Hematopoietic multipotent progenitor cell (in vitro differentiated cells): ENCODE measurements at places on chromosomes 2 and 18.

- no peak for DNase-seq
Observed at GRCh38 chr18:79478484-79479115, 82.9 kb downstream of the NFATC1 start.

DNA sequence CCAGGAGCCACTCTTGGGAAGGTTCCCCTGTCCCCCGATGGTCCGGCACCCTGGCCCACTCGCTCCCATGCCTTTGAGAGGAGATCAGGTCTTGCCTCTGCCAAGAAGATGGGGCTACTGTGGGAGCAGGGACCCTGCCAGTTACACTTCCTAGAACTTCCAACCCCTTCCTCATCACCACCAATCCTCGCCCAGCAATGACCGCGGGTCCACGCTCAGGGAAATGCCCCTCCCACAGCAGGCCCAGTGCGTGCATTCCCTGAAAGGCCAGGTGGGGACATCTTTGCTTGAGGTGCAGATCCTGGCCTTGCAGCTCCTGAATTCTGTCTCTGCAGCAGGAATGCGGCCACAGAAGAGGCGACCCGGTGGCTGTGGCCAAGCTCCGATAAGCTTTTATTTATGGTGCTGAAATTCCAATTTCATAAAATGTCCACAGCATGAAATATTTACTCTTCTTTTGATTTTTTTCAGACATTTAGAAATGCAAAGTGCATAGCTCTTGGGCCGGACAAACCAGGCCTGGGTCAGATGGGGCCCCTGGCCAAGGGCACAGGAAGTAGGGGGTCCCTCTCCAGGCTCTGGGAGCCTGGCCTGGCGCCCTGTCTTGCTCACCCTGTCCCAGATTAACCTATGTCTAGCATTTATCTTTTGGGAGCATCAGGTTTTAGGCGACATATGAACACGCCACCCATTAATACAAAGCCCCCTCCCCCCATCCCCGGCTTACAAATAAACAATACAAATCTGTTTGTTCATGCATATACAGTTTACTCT, 29.8 kb downstream of the PXDN start:
- DNase-seq: no peak

- no peak for DNase-seq
Observed at GRCh38 chr2:124919296-124919695, 894.2 kb downstream of the CNTNAP5 start.

DNA sequence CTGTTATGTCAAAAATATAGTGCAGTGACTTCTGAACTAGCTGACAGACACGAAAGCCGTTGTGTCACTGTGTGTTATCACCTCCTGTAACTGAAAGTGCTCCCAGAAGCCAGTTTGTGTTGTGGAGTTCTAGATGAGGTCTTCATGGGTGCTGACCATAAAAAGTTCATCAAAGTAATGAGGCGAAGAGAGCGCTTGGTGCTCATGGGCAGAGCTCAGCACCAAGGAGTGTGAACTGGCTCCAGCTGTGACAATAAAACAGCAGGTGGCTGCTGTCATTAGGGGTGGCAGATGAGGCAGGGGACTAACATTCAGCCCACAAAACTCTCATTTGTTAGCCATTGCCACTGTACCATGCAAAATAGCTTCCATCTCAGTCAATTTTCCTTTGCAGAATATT, 151.1 kb downstream of the ZNF407 start:
- DNase-seq: no peak

DNA sequence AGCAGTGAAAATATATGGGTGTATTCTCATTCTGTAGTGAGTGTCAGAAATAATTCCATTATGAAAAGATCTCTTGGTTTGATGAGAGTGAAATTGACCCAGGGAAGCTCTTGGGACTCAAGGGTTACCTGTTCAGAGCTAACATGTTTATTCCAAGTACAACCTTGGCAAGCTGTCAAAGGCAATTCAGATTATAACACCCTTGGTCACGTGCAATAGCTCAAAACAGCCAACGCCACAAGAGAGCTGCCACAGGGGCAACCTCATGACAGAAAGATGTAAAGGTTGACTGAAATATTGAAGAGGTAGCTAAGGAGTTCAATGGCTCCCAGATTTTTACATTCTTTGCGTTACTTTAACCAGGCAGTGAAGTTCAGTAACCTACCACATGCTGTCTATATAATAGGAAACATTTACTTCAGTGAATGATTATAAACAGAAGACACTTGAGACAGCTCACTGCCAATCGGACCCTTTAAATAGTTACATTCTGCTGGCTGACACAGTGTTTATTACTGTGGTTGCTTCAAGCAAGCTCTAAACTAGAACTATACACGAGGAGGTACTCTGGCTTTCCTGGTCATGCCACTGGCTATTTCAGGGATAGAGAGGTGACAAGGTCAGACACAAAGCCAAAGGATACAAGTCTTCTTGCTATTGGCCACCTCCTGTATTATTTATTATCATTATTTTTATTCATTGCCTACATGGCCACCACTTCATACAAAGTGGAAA, 187.3 kb downstream of the PID1 start:
- no peak for DNase-seq

DNA sequence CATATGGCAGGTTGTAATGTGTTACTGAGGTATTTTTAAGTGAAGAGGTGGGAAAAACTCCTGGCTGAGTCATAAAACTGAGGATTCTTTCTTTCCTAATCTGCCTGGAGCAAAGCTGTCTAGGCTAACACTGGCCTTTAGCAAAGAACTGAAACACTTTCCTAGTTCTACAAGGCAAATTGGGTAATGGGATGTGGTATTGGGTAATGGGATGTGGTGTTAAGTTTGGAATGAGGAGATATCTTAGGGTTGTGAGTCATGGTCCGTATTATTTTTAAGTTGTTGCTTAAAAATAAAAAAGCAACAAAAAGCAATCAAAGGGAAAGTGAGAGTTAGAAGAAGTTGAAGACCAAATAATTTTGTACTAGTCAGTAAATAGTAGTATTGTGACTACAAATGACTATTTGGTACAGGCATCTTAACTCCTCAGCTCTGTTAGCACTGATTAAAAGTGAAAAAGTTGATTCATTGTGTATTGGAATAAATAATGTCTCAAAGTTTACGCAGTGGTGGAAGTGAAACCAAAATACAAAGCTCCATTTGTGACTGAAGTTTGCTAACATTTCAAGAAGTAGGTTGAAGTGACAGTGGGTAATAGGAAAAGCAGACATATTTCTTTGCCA, 216.8 kb downstream of the CAMKMT start:
- no peak for DNase-seq

GRCh38 chr18:23191232-23191631, 55.9 kb downstream of the CABLES1 start:
- DNase-seq: no peak
